ENCODE measurements at places on chromosomes 11 and 22.

DNA sequence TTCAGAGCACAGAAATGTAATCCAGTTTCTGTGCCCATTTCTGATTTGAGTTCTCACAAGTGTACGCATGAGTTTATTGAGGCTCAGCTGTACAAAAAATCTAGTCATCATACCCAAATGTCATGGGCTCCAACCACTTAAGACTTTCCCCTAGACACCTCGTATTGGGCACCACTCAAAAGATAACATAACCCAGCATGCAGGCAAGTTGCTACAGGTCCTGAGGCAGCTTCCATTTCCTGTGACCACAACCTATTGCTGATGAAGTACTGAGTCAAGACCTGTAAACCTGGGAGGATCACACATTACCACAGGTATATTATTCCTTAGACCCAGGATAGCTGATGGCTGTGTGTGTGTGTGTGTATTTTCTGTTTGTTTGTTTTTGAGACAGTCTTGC is 95.2 kb downstream of the MRTFA start:
- peak; percentile 99 for ATAC-seq

DNA sequence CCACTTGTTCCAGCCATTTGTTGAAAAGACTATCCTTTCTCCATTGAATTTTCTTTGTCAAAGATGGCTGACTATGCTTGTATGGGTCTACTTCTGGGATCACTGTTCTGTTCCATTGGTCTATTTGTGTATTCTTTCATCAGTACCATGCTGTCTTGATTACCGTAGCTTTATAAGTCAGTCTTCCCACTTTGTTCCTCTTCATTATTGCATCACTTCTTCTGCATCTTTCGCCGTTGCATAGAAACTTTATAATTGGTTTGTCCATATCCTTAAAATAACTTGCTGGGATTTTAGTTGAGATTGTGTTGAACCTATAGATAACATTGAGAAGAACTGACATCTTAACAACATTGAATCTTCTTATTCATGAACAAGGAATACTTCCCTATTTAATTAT is 598.8 kb downstream of the TBC1D22A start:
- ATAC-seq: no peak

GRCh38 chr11:64711956-64712362 is 11.0 kb downstream of the NRXN2 start:
- no peak for ATAC-seq

DNA sequence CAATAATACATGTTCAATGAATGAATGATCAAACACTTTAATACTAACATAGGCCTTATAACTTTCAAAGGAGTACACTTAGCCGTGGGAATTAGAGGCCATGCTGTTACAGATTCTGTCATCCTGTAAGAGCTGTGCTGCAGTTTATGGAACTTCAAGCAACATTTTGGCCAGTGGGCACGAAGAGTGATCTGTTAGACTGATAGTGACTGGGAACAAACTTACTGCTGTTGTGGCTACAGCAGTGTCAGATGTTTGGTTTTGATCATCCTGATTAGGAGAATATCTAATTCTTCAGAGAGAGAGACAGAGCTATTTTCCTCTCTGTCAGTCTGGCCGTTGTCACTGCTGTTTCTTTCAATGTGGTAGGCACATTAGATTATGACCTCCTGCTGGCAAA is 348.9 kb downstream of the NELL1 start:
- ATAC-seq: no peak

DNA sequence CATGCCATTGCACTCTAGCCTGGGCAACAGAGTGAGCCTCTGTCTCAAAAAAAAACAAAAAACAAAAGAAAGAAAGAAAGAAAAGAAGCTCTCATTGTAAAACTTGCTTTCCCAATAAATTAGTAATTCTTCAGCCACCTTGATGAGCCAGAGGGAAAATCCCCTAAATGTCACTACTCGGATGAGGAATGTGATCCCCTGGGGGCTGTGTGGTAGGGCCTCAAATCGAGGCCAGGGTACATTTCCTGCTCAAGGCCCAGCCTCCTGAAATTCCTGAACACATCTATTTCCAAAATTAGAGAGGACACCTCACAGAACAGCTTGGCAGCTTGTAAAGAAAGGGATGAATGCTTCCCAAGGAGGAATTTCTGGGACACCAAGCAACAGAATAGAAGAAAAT is 147.1 kb upstream of the SESN3 start:
- no peak for ATAC-seq
